ENCODE measurements at places on chromosomes 6 and 20.
A peak's percentile ranks its signal among the peaks of the same experiment; 100 is the strongest.

DNA sequence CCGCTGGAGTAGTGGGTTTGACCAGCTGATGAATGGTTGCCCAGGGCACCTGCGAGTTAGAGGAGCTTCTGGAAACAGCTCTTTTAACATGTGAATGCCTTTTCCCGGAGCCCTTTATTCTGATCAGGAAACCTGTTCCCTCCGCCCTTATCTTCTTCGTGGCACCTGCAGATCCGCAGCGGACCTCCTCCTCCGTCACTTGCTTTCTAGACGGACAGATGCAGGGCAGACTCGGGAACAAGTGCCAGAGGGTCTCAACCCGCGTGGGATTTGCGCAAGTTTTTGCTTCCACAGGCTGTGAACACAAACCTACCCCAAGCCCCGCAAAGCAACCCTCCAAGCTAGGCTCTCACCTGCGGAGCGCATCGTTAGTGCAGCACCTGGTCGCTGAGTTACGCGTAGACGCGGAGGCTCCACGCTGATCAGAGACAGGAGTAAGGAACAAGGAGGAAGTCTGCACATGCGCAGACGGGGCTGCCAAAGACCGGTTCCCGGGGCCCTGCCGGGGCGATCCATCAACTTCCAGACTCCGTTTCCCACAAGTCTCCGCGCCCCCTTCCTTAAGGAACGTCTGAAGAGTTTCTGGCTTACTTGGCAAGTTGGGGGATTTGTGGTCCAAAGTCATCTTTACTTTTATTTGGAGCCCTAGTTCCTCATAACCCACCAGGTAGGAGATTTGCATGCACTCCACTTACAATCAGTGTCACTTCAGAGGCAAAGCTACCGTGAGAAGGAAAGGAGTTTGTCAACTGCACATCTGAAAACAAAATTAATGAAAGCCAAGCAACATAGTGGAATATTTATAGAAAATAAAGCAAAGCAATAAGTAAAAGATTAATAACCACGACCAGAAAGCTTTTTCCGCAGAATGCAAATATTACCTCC lies 52.7 kb upstream of the ELMO2 start:
- no peak for DNase-seq

DNA sequence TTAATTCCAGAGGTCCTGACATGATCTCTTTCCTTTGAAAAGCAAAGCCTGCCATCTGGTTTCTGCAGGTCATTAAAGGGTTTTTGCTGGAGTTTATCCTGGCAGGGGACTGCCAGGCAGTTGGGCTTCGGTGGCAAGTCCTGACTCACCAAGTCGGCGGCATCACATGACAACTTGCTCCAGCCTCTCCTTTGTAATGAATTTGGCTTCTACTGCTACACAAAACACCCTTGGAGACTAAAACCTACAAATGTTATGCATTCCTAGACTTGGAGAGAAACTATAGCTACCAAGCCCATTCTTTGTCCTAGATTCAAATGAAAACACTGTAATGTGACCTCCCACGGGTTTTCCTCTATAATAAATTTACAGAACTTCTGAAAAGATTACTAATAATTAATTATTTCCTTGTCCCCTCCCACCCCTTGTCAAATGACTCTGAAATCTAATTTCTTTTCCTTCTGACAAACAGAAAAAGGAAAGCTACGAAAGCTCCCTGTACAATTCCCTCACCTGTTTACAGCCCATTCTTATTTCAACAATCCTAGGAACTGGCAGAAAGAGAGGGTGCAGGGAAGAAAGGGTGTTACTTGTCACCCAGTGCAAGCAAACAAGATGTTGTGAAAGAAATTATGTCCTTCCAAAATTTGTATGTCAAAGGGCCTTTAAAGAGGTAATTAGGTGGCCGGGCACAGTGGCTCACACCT lies 62.9 kb downstream of the QRSL1 start:
- DNase-seq, result peak; percentile 64

GRCh38 chr6:156840606-156841005 lies 63.4 kb downstream of the ARID1B start:
- no peak for DNase-seq

DNA sequence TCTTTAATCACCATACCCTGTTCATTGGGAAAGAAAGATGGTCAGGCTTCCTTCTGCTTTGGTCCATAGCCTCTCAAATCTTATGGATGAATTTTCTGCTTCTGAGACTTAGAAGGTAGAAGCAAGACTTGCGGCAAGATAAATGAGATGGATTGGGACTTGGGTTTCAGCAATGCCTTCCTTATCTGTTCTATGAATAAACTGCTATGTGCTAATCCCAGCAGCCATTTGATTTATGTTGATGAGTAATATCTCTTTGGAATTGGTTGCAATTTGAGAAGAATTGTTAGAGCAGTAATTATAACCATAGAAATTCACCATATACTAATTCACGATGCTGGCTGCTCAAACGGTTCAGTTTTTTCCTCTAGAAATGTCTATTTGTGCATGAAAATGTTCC lies 48.3 kb downstream of the TXLNB start:
- DNase-seq, result no peak

DNA sequence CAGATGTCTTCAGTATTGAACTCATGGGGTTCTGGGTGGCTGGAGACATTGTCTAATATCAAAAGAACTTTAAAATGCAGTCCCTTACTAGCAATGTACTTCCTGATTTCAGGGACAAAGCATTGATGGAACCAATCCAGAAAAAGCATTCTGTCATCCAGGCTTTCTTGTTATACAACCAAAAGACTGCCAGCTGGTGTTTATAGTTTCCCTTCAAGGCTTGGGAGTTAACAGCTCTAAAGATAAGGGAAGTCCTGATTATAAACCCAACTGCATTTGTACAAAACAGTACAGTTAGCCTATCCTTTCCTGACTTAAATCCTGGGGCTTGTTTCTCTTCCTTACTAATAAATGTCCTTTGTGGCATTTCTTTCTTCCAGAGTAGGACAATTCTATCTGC lies 160.0 kb downstream of the COL21A1 start:
- DNase-seq, result no peak

- DNase-seq, result peak; percentile 73
Observed at GRCh38 chr6:44655412-44656342, 268.2 kb downstream of the CDC5L start.

All from HAP-1 (cell line).